HT-29 (cell line): ENCODE measurements at places on chromosomes 4 and X.

DNA sequence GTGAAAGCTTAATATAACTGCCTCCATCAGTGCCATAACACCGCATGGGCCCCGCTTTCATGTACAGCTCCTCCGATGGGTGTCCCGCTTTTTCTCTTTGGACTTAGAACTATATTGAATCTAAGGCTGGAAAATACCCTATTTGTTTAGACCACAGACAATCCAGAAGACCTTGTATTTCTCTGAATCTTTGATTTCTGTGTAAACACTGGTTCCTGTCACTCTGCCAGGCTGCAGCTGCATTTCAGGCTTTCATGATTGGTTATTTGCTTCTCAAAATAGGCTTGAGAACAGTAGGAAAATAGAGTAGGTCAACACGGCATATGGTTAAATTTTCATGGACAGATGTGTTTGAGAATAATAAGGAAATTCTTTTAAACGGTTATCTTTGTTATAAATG lies 80.0 kb downstream of the NWD2 start:
- DNase-seq = no peak

- DNase-seq = no peak
Observed at GRCh38 chrX:1466971-1467561, 14.4 kb upstream of the ASMTL start.

- DNase-seq = no peak
Observed at GRCh38 chr4:74822603-74823002, 28.3 kb upstream of the BTC start.

GRCh38 chrX:114058988-114059418 lies 524.9 kb upstream of the HTR2C start:
- DNase-seq = no peak

DNA sequence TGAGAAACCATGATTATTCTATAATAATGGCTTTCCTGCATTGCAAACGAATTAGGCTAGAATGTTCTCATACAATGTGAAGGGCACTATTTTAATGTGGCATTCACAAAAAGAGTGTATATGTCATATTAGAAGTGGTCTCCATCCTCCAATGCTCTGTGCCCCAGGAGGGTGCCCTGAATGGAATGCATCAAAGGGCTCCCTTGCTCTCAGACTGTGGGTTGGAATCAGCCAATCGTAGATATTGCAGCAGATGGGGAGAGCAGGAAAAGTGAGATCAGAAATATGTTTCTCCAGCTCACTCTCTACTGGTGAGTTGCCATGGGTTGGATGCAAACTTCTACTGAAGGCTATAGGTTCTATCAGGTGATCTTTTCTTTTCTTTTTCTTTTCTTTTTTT lies 11.9 kb upstream of the NSUN7 start:
- no peak for DNase-seq

GRCh38 chr4:8191136-8191747 lies 7.8 kb upstream of the SH3TC1 start:
- no peak for DNase-seq

GRCh38 chrX:140433582-140433981 lies 71.3 kb downstream of the SOX3 start:
- DNase-seq = no peak

DNA sequence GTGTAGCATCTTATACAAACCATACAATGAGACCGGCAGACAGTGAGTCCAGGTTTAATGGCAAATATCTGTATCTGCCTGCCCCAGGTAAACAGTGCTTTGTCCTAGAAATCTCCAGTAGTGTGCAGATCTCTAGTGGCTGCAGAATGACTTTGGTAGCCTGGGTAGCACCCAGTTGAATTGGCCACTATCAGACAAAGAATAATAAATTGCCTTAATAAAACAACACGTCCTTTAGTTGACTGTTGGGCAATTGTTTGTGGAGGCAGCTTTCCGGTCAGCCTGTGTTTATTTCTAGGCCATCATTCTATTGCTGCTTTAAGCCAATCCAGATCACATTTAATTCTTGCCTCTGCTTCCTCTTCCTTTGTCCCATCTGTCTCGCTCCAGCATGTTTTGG lies 52.5 kb downstream of the SNX25 start:
- no peak for DNase-seq

DNA sequence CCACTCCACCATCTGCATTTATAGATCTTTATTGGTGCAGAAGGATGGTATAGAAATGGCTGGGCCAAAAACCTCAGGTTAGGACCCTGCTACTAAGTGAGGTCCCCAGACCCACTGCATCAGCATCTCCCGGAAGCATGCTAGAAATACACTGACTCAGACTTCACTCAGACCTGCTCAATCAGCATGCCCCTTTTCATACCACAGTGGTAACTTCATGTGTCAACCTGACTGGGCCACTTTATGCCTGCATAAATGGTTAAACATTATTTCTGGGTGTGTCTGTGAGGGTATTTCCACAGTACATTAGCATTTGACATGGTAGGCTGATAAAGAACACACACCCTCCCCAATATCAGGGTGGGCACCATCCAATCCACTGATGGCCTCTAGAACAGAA lies 118.6 kb upstream of the VCX3B start:
- no peak for DNase-seq

DNA sequence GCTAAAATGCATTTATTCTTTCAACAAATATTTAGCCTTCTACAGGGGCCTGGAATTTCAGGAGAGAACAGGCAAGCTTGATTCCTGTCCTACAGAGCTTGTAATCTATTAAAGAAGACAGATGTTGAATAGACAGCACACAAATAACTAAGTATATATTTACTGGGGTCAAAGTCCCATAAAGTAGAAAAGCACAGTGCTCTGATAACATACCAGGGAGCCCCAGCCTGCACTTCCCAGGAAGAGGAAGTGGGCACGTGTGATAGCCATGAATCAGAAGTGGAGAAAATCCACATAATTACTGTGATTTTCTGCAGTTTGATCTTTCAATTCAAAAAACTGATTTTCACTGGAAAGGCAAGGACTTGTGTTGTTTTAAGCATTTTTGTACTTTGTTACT lies 129.1 kb downstream of the EGF start:
- peak; percentile 25 for DNase-seq

- no peak for DNase-seq
Observed at GRCh38 chrX:42624524-42624923, 153.4 kb downstream of the PPP1R2C start.

GRCh38 chrX:107673933-107674479 lies 45.7 kb downstream of the PRPS1 start:
- DNase-seq = peak; percentile 16

GRCh38 chrX:115642895-115643530 lies 82.0 kb downstream of the PLS3 start:
- peak; percentile 68 for DNase-seq

GRCh38 chrX:63927848-63928247 lies 142.8 kb upstream of the ARHGEF9 start:
- no peak for DNase-seq

GRCh38 chr4:103201253-103201652 lies 3.1 kb upstream of the CENPE start:
- no peak for DNase-seq

- DNase-seq = peak; percentile 77
Observed at GRCh38 chr4:152106113-152106763, 345.4 kb upstream of the GATB start.

GRCh38 chrX:10620121-10620699 lies at the start of gene MID1:
TSS of gene MID1 (minus strand) at chrX:10620585. CDS start at chrX:10567547, 53,038 bp downstream.
- no peak for DNase-seq

- DNase-seq = no peak
Observed at GRCh38 chr4:107072836-107073736, 37.0 kb upstream of the DKK2 start.

DNA sequence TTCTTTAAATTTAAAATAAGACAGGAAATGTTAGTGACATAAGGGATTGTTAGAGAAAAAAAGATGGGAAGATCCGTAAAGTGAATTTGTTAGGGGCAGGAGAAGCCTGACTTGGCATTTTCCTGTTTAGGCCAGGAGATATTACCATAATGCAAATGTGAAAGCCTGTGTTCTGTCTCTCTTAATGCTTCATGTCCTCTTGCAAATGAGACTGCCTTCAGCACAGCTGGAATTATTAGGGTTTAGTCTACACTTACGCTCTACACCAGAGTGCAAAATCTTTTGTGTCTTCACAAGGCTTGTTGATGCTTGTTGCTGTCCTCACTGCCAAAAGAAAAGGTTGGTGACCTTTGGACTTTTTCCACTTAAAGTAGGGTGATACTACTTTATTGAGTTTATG lies 56.8 kb downstream of the JADE1 start:
- DNase-seq = no peak

- no peak for DNase-seq
Observed at GRCh38 chr4:169675825-169676224, 55.4 kb downstream of the CLCN3 start.

GRCh38 chr4:85676050-85676425 lies 201.1 kb downstream of the ARHGAP24 start:
- no peak for DNase-seq

- peak; percentile 24 for DNase-seq
Observed at GRCh38 chrX:23493941-23494374, 159.3 kb downstream of the PTCHD1 start.

- peak; percentile 54 for DNase-seq
Observed at GRCh38 chr4:13980317-13981310, 353.1 kb upstream of the BOD1L1 start.

DNA sequence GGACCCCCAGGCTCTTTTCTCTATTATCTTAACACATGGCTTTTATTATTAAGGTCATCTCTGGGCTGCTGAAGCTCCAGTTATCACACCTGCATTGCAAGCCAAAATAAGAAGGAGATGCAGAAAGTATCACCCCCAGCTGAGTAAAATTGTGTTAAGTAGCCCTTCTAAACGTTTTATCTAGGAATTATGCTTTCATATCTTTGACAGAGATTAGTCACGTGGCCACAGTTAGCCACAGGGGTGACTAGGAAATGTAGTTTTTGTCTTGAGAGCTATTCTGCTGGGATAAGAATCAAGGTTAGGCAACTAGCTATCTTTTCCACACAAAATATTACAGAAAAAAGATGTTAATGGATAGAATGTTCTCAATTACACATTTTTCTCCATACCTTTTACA lies 102.1 kb downstream of the ANXA3 start:
- DNase-seq = peak; percentile 25

GRCh38 chr4:77360451-77360850 lies 203.4 kb downstream of the CCNG2 start:
- no peak for DNase-seq

- DNase-seq = no peak
Observed at GRCh38 chrX:84876876-84877275, 126.8 kb upstream of the APOOL start.

GRCh38 chr4:85697854-85698253 lies 222.9 kb downstream of the ARHGAP24 start:
- no peak for DNase-seq

GRCh38 chr4:159765382-159765781 lies 662.5 kb downstream of the RAPGEF2 start:
- no peak for DNase-seq

GRCh38 chrX:136046295-136047015 lies 61.2 kb downstream of the SLC9A6 start:
- no peak for DNase-seq

DNA sequence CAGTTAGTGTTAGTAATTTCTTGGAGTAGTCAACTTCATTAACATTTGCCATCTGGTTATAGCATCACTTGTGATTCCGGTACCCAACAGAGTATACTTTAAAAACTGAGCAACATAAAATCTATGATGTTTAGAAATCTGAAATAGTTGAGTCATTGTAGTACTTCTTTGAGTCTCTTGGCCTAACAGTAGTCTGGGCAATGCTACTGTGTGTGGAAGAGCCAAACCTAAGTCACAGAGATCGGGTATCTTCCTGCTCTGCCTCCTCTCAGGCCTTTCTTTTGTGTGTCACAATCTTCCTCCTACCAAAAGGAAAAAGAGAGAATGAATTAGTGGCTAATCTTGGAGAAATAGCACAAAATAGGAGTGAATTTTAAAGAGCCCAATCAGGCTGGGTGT lies 25.5 kb downstream of the DCUN1D4 start:
- DNase-seq = no peak

DNA sequence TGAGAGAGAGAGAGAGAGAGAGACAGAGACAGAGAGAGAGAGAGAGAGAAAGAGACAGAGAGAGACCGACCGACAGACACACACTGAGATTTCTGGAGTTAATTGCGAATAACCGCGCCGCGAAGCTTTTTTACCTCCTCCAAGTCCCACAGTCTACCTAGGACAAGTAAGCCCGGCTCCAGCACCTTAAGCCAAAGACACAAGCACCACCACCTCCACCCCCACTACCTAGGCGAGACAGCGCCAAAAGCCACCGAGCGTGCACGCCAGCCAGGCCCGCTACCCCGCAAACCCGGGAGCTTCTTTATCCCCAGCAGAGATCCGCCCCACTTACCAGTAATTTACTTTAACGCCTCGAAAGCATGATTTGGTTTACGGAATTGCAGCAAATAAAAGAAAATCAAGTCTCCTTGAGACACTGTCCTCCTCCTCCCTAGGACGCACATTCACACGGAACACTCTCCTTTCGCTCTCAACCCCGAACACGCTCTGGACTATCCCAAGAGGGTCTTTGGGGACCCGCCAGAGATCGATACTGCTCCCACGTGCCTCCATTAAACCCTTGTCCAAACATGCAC lies 649.6 kb upstream of the DIPK2B start:
- DNase-seq = peak; percentile 54

GRCh38 chrX:41732260-41732659 lies 8.3 kb downstream of the GPR82 start:
- DNase-seq = no peak

- no peak for DNase-seq
Observed at GRCh38 chrX:148534291-148534690, 33.9 kb downstream of the AFF2 start.

DNA sequence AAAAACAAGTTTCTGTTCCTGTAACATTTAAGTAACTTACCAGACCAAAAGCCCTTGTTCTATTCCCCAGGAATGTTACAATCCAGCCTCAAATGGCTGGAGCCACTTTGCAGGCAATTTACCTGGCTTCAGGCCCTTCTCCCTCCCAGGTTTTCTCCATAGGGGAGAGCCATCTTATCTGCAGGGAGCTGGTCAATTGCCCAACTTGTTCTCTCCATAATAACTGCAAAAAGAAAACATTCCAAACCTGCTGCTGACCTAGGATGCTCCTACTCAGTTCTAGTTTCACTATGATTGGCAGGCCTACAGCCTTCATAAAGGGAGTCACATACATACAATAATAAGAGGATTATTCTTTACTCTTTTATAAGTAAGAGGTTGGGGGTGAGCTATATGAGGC lies 670.7 kb downstream of the PCDH7 start:
- no peak for DNase-seq

- DNase-seq = no peak
Observed at GRCh38 chr4:157803845-157804521, 368.8 kb downstream of the GASK1B start.

DNA sequence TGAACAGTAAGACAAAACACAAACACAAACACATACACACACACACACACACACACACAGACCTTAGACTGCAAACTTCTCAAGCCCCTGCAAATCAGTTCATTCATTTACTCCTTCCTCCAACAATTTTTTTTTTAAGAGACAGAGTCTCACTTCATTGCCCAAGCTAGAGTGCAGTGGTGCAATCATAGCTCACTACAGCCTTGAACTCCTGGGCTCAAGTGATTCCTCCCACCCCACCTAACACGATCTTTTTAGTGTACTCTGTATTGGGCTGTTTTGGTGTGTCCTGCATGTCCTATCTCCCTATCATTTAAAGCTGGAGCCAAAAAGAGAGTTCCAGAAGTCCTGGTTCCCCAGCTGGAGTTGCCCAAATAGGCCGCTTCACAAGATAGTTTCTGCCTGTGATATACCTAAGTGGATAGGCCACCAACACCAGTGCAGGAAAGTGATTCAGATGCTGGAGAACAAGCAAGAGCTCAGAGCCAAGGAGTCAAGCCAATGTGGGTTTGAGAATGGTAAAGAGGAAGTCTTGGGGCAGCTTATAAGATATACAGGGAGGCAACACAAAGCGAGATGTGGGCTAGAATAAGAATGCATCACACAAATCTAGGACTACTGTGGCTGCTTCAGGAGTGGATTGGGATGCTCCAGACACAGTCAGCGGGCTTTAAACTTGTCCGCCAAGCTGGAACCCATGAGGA lies 85.4 kb upstream of the RAPGEF2 start:
- DNase-seq = no peak
